K562 (cell line): ENCODE measurements at places on chromosomes 3 and 15. TPM values are rescaled to one million over a fixed set of nuclear protein-coding genes. Genes with fewer than 3 reads are reported as not detected.
A peak's percentile ranks its signal among the peaks of the same experiment; 100 is the strongest.

DNA sequence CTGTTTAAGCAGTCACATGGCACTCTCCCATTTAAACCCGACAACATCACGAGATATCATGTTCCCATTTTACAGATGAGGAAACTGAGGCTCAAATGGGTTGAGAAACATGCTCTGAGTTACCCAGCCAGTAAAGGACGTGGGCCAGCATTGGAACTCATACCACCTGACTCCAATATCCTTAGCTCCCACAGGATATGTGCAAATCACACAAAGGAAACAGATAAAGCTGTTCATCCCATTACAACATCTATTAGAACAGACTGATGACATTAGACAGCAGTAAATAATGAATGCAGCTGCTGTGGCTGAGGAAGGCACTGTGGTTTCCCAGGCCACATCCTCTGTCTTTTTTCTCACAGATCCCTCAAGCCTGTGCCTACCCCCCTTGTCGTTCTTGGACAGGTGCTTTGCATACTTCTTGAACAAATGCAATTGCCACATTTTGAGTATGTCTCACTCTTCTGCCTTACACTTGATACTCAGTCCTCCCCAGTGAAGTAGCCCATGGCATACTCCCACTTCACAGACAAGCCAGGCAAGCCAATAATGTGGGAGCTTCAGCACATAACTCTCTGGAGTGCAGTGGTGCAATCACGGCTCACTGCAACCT, 17.7 kb downstream of the FRMD4B start:
- DNase-seq, result no peak

DNA sequence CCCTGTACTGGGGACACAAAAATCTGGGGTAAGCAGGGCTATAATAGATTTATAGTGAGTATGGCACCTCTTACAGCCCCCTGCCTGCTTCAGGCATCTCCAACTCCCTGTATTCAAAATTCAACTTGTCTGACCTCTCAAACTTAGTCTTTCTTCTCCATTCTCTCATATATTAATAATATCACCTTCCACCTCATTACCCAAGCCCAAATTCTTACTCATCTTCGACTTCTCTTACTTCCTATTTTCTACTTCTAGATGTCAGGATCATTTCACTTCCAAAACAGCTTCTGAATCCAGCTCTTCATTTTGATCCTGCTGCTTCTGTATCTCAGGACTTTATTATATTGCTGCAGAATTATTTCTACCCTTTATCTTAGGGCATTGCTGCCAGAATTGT, 290.7 kb downstream of the CHST2 start:
- DNase-seq, result no peak

DNA sequence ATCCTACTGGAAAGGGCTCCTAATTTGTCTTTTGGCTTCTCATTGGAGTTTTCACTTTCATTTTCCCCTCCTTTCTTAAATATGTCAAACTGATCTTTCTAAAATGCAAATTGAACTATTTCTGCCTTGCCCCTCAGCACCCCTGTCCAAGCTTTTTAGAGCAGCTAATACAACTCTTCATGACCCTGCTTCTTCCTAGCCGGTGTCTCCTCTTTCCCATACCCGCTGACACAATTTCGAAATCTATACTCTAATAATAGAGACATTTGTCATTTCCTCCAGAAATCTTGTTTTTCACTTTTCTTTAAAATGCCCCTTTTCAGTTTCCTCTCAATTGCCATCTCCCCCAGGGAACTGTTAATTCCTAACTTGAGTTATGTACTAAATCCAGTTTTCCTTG, 2.9 kb upstream of the EPHA3 start:
- no peak for DNase-seq

DNA sequence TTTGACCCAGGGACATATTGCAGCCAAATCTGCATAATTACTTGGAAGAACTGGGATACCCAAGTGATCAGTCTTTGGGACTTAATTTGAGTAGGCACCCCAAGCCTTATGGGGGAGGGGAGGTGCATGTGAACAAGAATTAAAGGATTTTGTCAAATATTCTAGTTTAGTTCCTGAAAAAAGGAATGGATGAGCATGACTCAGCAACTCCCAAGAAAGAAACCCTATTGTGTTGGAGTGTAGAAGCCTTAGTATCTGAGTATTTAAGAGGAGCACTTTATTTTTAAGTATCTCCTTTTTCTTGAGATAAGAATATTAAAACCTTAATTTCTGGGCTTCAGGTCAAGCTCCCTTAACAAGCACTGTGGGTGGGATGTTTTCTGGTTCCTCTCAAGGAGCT, 222.4 kb downstream of the CD47 start:
- DNase-seq, result no peak

DNA sequence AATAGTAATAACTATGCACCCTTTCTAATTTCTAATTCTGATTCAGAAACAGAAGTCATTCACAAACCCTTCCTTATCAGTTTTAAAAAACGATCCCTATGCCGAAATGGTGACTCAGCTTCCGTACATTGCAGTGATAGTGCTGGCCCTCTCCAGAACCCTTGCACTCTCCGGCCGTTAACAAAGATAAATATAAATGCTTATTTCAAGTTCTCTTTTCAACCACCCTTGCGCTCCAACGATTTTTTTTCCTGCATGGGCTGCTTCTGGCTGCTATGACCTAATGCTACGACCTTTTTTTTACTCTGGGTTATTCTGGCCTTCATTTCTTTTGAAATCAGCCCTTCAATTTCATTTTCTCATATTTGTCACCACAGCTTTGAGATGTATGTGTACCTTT, 646.2 kb downstream of the NTRK3 start:
- DNase-seq, result peak; percentile 50

ALG1L2 gene
- 0.53 TPM in 1 of 2 replicates, not detected in the other for total RNA-seq

SUMF1 gene
- total RNA-seq, result 5.6 and 6.0 TPM in 2 replicates

SH3GL3 gene
- total RNA-seq, result 8.9 and 9.6 TPM in 2 replicates

DNA sequence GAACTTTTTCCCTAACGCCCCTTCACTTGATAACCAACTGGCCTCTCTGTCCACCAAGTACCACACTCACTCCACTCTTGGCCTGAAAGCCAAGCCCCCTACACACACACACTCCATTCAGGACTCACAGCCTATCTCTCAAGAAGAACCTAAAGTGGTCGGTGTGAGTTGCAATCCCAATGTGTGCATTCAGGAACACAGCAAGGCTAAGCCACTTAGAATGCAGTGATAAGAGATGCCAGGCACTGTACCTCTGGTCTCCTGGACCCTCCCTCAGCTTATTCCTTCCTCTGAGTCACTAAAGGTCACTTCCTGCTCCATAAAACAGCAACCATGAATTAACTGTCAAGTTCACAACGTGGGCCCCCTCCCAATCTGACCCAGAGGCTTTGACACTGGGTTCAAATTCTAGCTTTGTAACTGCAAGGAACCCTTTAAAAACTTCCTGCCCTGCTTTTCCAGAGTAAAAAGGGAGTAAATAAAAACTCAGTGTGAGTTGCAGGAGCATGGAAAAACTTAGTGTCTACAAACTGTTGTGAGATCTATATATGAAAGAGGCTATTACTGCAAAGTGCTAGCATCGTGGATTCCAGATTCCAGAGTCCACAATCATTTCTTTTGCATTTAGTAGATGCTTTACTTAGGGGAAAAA, 17.6 kb upstream of the KCNMB3 start:
- peak; percentile 60 for DNase-seq

- DNase-seq, result no peak
Measured at GRCh38 chr15:68729789-68730411, 90.8 kb downstream of the ANP32A start.

DNA sequence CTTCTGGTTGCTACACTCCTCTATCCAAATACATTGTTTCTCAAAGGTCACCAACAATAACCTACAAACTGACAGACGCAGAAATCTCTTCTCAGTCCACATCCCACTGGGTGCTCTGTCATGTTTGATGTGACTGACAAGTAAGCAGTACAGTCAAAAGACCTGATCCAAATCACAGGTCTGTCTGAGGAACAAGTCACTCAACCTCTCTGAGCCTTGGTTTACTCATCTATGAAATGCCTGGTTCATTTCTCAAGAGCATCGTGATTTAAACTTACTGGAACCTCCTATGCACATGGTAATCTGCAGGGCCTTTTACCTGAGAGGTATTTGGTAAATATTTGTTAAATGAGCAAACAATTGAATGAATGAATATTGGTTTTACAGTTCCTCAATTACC, 5.5 kb downstream of the LRRC31 start:
- no peak for DNase-seq

GRCh38 chr3:188202358-188203138, 48.6 kb downstream of the LPP start:
- peak; percentile 12 for DNase-seq

RBP2 gene
- total RNA-seq, result not detected in 2 replicates

MRPS22 gene
- total RNA-seq, result 148 and 159 TPM in 2 replicates

PLS1 gene
- total RNA-seq, result 9.0 and 11.5 TPM in 2 replicates

DNA sequence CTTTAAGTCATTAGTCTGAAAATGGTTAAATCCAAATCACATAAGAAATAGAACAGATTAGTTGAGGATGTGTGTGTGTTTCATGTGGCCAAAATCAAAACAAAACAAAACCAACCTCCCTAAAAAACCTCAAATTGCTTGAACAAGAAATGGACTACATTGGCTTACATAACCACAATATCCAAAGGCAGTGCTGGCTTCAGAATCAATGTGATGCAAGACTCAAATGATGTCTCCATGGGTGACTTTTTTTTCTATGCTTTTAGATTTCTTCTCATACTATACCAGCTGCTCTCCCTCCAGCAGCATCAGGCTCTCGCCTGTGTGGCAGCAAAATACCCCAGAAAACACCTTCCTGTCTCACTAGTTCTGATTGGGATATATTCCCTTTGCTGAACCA, 36.0 kb upstream of the CMTM8 start:
- DNase-seq, result no peak

DNA sequence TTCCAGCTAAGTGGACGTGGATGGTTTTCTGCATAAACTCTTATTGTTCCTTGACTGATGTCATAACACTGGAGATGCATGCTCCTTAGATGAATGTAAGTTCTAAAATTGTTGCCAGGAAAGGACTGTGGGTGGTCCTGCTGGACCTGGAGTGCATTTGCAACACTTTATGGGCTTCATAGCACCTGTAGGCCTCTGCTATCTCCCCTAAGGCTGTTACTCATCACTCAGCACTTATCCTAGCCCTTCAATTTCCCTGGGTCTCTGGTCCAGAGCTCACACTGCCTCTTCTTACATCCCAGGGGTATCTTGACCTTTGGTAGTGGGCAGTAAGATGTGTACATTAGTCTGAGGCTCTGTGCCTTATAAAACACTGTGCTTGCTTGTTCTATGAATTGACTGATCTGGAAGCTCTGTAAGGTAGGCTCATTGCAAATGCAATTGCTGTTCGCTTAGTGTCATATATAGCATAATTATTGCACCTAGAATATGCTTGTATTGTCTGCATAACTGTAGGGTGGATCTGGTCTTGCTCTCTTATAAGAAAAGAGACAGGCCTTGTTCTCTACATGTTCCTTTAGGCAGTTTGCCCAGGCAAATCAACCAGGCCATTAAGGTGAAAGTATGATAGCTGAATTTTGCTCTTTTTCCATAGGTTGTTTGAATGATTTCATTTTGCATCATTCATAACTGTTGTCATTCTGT, 35.8 kb downstream of the SLCO3A1 start:
- DNase-seq, result no peak
